ENCODE measurements at places on chromosomes 7 and 10.
A peak's percentile ranks its signal among the peaks of the same experiment; 100 is the strongest.

DNA sequence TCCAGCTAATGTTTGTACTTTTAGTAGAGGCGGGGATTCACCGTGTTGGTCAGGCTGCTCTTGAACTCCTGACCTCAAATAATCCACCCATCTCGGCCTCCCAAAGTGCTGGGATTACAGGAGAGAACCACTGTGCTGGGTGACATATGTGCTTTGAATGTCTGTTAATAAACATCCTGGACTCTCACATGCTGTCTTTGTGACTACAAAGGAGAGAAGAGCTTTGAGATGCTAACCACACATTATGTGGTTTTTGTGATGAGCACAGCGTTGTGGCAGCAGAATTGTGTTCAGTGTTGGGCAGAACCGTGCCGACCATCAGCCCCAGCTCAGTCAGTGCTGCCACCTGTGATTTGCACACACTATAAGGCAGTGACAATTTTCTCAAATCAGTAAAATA is 500.1 kb upstream of the KLF6 start:
- DNase-seq: no peak

GRCh38 chr7:144038887-144039286 is 9.9 kb upstream of the OR2A5 start:
- no peak for DNase-seq

DNA sequence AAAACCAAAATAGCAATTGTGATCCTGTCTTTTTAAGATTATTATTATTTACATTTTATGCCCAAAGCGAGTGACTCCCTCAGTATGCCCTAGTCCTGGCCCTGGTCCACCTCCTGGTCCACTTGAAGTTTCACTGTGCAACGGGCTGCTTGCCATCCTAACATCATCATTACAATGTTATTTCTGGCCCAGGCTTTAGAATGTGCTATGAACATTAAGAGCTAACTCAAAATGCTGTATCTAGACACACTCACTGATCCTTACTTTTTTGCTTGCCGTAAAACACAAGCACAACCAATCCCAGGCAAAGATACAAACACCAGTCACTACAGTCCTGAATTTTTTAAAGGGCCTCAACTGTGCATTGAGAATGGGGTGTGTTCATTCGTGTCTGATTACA is 38.4 kb downstream of the RHOBTB1 start:
- peak; percentile 18 for DNase-seq

GRCh38 chr10:100637785-100638184 is 102.0 kb downstream of the HIF1AN start:
- no peak for DNase-seq

GRCh38 chr7:2862831-2863361 is 18.8 kb upstream of the GNA12 start:
- peak; percentile 42 for DNase-seq

- no peak for DNase-seq
Measured at GRCh38 chr7:18202315-18203045, 174.8 kb upstream of the PRPS1L1 start.

- no peak for DNase-seq
Measured at GRCh38 chr7:43292384-43292783, 179.9 kb downstream of the HECW1 start.

DNA sequence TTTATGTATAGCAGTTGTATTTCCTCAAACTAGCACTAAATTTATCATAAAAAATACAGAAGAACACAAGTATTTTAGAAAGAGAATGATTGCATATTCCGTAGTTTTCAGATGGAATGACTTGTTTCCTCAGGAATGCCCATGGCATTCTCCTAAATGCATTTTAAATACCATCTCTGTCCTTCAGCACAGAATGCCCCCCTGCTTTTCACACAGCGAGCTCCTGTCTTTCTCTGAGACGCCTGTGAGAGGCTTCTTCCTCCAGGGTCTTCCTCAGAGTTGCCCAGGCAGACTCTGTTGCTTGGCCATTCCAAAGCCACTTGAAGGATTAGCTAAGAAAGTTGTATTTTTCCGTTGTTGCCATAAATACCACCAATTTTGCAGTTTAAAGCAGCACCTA is 10.1 kb downstream of the LANCL2 start:
- no peak for DNase-seq

DNA sequence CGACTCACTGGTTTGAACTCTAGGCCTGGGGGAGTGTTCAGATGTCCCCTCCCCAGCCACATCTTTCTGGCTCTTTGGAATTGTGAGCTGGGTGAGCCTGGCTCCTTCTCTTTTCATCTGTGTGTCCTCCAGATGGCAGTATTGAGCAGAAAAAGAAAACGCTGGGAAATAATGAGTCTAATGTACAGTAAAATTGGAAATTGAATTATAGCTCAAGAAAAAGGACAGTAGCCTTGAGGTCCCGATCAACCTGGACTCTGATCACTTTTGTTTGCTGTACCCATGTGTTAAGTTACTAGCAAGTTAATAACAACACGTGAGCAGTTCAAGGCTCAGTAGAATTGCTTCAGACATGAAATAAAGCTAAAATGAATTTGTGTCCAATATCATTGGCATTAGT is 77.9 kb downstream of the SNX10 start:
- no peak for DNase-seq

- DNase-seq: no peak
Measured at GRCh38 chr7:1013581-1013980, 30.6 kb downstream of the CYP2W1 start.

GRCh38 chr7:5827755-5828154 is 46.3 kb upstream of the RNF216 start:
- DNase-seq: no peak

GRCh38 chr10:17003651-17004286 is 125.8 kb downstream of the CUBN start:
- DNase-seq: no peak

- peak; percentile 33 for DNase-seq
Measured at GRCh38 chr7:151251689-151252560, 3.4 kb upstream of the SMARCD3 start.

Data from AG04450 (cell line).